ENCODE measurements at places on chromosomes 3 and 15.

GRCh38 chr15:68152342-68152741, 52.8 kb downstream of the CALML4 start:
- DNase-seq = no peak

- no peak for DNase-seq
Observed at GRCh38 chr15:78691851-78692421, 50.9 kb upstream of the CHRNB4 start.

- no peak for DNase-seq
Observed at GRCh38 chr3:127730171-127730570, 57.4 kb downstream of the ABTB1 start.

GRCh38 chr3:127628788-127629466, at the start of gene PODXL2:
TSS of gene PODXL2 (plus strand) at chr3:127629185. CDS start at chr3:127629220, 35 bp downstream.
- no peak for DNase-seq
